ENCODE measurements at places on chromosomes 7 and 10.
A peak's percentile ranks its signal among the peaks of the same experiment; 100 is the strongest.

GRCh38 chr7:134888141-134888740, 98.1 kb upstream of the AGBL3 start:
- H3K36me3 ChIP-seq = no peaks in the 10 kb centered on the region
- H3K27me3 ChIP-seq = peaks cover 2% of the 10 kb centered on the region
- no peak overlapping the region for H3K4me3 ChIP-seq
- no peak overlapping the region for H3K27ac ChIP-seq
- peaks cover 16% of the 10 kb centered on the region for H3K4me1 ChIP-seq
- no peak for DNase-seq

DNA sequence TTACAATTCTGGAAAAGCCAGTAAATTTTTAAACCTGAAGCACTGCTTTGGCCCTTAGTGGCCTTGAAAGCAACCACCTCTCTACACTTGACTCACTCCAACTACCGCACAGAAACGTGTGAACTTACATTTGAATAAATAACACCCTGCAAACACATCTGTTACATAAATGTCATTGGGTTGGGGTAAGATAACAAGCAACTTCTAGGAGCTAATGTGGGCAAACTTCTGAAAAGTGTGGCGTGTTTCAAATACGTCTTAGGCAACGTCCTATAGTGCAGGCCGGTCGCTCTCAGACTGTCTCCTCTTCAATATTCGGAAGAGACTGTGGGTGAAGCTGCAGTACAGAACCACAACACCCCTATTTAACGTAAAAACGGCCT, 474 bp downstream of the ORC5 start:
- H3K27ac ChIP-seq = peak overlapping the region; percentile 95
- H3K27me3 ChIP-seq = peaks cover 9% of the 10 kb centered on the region
- peak overlapping the region; percentile 96 for H3K4me3 ChIP-seq
- peaks cover 17% of the 10 kb centered on the region for H3K4me1 ChIP-seq
- H3K36me3 ChIP-seq = peaks cover 13% of the 10 kb centered on the region

GRCh38 chr7:39607865-39608264, 15.5 kb upstream of the RALA start:
- H3K4me3 ChIP-seq = peak overlapping the region; percentile 9
- H3K4me1 ChIP-seq = peaks cover 41% of the 10 kb centered on the region
- peaks cover 1% of the 10 kb centered on the region for H3K36me3 ChIP-seq
- H3K27ac ChIP-seq = no peak overlapping the region
- no peak for DNase-seq

- H3K4me3 ChIP-seq = no peak overlapping the region
- H3K36me3 ChIP-seq = no peaks in the 10 kb centered on the region
- H3K4me1 ChIP-seq = no peaks in the 10 kb centered on the region
- no peak overlapping the region for H3K27ac ChIP-seq
- no peak for DNase-seq
Measured at GRCh38 chr10:53904506-53905241, 896.4 kb downstream of the PCDH15 start.

DNA sequence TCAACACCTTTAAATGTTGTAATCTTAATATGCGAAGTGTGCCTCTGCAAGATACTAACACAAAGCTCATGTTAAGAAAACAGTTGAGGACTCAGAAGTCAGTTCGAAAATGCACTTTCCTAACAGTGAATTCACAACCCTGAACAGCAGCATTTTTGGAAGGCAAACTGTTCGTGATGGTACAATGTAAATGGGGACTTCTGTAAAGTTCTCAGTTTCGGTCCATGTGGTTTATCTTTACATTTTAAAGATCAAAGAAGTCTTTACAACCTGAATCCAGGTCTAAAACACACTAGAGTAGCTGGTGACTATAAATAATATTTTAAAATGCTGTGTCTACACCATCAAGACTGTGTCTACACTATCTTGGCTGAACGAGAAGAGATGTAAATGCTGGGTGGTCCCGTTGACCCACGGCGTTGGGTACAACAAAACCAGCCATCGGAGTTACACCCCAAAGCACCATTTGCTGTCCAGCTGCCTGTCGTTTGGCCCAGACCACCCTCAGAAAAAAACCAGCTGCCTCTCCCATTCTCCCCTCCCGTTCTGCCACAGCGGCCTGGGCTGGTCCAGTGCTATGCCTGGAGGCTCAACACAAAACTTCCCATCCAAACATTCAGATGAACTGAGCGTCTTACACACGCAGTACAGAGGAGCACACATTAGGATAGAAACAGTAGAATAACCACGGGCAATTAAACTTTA, 42.9 kb downstream of the MKI67 start:
- H3K4me3 ChIP-seq = no peak overlapping the region
- no peak for DNase-seq
- H3K27me3 ChIP-seq = no peaks in the 10 kb centered on the region
- peaks cover 22% of the 10 kb centered on the region for H3K36me3 ChIP-seq

DNA sequence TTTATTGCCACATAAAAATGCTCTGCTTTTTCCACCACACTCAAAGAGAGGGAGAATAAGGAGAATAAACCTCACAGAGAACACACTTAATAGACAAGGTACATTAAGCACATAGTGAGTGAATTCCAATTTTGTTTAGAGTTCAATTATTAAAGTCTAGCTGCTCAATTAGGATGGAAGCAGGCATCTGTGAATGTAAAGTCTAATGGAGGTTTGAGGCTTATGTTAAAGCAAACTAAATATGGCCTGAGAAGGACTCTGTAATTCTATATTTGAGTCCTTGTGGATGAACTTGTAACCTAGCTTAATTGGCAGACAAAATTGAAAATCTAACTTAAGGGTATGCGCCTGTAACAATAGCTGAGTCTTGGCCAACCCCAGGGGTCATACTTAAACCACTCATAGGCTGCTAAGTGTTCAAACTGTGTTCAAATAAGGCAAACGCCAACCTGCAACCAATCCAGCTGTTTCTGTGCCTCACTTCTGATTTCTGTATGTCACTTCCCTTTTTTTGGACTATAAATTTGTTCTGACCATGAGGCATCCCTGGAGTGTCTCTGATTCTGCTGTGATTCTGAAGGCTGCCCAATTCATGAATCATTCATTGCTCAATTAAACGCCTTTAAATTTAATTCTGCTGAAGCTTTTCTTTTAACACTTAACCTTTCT, 31.3 kb upstream of the NME8 start:
- H3K36me3 ChIP-seq = no peaks in the 10 kb centered on the region
- peaks cover 3% of the 10 kb centered on the region for H3K4me1 ChIP-seq
- DNase-seq = no peak
- no peak overlapping the region for H3K27ac ChIP-seq
- no peak overlapping the region for H3K4me3 ChIP-seq

DNA sequence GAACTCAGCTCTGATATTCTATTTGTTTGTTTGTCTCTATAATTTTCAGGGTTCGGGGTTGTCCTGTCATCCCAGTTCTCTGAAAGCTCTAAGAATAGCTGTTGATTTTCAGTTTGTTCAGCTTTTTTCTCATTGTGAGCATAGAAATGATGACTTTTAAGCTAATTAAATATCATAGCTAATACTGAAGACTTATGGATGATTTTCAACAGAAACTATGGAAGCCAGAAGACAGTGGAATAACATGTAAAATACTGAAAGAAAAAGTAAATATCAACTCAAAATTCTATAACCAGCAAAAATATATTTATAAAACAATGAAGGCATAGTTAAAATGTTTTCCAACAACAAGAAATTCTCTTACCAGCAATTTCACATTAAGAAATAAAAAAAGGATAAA, 96.4 kb upstream of the ETV1 start:
- H3K4me3 ChIP-seq = no peak overlapping the region
- DNase-seq = no peak
- no peaks in the 10 kb centered on the region for H3K4me1 ChIP-seq
- H3K27ac ChIP-seq = no peak overlapping the region
- no peaks in the 10 kb centered on the region for H3K27me3 ChIP-seq
- H3K36me3 ChIP-seq = no peaks in the 10 kb centered on the region

DNA sequence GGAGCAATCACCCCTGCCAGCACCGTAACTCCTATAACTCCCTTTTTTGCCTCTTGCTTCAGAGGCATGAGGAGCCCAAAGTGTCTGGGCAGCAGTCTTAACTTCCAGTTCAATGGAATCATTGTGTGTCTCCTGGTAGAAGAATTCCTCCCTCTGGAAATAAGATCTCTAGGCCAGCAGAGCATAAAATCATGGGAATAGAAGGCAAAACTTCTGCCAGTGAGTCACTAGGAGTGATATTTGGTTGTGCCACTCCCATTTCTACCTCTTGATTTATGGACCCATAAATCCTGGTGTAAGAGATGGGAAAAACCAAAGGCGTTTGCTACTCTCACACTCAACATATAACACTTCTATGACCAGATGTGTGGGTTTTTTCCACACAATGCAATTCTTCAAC, 104.9 kb upstream of the FAM180A start:
- H3K4me1 ChIP-seq = no peaks in the 10 kb centered on the region
- H3K27ac ChIP-seq = no peak overlapping the region
- H3K36me3 ChIP-seq = no peaks in the 10 kb centered on the region
- H3K4me3 ChIP-seq = no peak overlapping the region

DNA sequence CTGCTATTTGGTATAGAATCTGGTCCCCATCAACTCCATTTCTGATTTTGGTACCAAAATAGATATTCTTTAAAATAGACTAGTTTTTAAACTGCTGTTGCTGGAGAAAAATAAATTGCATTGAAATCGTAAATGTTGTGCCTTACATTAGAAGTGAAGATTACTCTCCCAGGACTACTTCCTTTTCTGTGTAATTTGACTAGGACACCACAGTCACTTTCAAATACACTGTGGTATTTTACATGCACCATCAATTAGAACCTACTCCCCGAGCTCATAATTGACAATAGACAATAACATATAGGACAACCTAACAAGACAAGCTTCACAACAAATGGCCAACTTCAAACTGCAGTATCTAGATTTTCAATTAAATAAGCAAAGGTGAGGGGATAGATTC, 211.5 kb downstream of the DGKB start:
- no peaks in the 10 kb centered on the region for H3K27me3 ChIP-seq
- DNase-seq = no peak
- no peaks in the 10 kb centered on the region for H3K36me3 ChIP-seq
- no peak overlapping the region for H3K27ac ChIP-seq
- no peaks in the 10 kb centered on the region for H3K4me1 ChIP-seq
